ENCODE measurements at places on chromosomes 7 and 10. TPM values are rescaled to one million over a fixed set of nuclear protein-coding genes. Genes with fewer than 3 reads are reported as not detected.

- no peak for DNase-seq
These were observed 59.1 kb downstream of the ARMC3 start for GRCh38 chr10:22986771-22987542.

DNA sequence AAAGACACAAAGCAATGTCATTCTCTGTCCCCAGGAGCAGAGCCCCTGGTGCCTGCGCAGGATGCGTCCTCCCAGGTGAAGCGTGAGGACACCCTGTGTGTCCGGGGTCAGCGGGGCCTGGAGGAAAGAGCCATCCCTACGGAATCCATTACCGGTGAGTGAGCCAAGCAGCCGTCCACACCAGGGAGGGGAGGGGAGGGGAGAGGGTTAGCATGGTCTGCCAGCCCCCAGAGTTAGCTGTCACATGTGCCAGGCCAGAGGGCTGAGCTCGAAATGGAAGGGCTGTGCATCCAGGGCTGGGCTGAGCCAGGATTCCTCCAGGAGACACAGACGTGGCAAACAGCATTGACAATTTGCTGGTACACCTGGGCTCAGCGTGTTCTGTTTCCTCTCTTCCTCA lies 15.2 kb downstream of the ZNF282 start:
- no peak for DNase-seq

DNA sequence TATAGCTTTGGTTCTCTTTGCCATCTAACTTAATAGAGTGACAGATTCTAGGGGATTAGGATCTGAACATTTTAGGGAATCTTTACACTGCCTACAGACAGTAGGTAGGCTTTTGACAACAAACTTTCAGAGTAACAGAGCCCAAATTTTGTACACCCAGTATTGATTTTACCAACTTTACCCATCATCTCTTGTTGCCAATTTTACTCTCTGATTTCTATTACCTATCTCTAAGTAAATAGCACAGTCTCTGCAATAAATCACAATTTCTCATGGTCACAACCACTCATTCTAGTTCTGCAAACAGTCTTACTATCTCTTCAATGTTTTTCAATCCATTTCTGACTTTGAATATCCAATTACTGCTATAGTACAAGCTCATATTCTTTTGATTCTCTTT lies 1097.6 kb upstream of the PHF14 start:
- DNase-seq: no peak

DNA sequence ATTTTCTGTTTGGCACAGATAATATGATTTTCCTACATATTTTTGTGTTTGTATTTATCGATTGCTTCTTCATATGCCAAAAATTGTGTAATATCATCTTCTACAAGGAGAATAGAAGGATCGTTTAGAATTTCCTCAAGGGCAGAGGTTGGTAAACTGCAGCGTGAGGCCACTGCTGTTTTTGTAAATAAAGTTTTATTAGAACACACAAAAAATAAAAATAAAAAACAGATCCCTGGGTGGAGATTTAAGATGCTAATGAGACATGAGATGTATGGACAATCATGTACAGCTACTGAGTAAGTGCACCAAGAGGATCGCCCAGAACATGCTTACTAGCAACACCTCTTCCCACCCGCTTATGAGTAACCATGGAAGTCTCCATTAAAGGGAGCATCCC lies 9.6 kb downstream of the LYZL2 start:
- DNase-seq: no peak

- no peak for DNase-seq
These were observed 70.6 kb upstream of the MET start for GRCh38 chr7:116601426-116601825.

TWIST1 gene
- polyA plus RNA-seq: 3.6 TPM

SFMBT2 gene
- polyA plus RNA-seq: 3.3 TPM

Measured in right cardiac atrium (tissue), 5 donors.